ENCODE measurements at places on chromosomes 7 and 10.

DNA sequence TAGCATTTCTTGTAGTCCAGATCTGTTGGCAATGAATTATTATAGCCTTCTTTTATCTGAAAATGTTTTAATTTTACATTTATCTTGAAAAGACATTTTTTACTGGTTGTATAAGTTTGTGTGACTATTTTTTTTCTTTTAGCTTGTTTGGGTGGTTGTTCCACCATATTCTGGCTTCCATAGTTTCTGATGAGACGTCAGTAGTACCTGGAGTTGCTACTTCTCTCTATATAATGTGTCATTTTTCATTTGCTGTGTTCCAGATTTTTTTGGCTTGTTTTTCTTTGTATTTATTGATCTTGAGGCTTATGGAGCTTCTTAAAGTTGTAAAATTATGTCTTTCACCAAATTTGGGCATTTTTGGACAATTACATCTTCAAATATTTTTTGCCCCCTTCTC, 168.8 kb downstream of the DNAJB6 start:
- ATAC-seq = no peak

- ATAC-seq = no peak
Observed at GRCh38 chr7:97680622-97681021, 51.3 kb upstream of the TAC1 start.

GRCh38 chr7:47100817-47101435, 481.0 kb downstream of the TNS3 start:
- ATAC-seq = peak; percentile 94

GRCh38 chr10:1119501-1119900, 63.3 kb downstream of the WDR37 start:
- no peak for ATAC-seq

GRCh38 chr7:107958764-107959526, 44.0 kb downstream of the LAMB1 start:
- peak; percentile 36 for ATAC-seq

DNA sequence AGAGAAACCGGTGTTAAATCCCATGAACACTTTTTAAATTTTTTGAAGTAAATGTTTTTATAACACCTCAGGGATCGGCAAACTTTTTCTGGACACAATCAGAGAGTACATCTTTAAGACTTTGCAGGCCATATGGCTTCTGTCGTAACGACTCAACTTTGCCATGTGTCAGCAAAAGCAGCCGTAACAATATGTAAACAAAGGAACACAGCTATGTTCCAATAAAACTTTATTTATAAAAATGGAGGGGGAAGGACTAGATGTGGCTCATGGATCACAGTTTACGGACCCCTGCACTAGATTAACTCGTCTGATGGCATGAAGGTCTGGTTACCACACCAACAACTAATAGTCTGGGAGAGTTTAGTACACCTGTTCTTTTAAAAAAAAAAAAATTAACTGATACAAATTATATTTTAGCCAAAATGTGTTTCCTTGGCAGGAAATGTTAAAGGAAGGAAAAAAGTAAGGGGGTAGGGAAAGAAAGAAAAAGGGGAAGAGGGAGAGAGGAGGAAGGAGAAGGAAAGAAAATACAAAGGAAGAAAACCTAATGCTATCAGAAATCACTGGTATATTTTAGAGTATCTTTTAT, 50.2 kb downstream of the ABI1 start:
- ATAC-seq = no peak

- peak; percentile 75 for ATAC-seq
Observed at GRCh38 chr10:68871105-68871711, 29.9 kb upstream of the DDX50 start.

DNA sequence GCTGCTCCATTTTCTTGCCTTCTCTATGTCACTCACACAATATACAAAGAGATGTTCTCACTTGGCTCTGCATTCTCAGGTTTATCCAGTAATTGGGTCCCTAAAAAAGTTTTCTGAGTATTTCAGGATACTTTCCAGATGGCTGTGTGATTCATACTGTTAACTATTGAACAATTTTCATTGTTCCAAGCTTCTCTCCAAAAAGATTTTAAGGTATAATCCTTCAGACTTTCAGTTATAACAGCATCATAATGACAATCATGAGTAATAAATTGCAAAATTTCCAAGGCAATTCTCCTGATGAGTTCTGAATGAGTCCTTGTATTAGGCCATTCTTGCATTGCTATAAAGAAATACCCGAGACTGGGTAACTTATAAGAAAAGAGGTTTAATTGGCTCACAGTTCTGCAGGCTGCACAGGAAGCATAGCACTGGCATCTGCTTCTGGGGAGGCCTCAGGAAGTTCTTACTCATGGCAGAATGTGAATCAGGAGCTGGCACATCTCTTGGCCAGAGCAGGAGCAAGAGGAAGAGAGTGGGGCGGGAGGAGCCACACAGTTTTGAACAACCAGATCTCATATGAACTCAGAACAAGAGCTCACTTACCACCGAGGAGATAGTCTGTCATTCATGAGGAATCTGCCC, 148.1 kb downstream of the SLC16A9 start:
- ATAC-seq = peak; percentile 88

- no peak for ATAC-seq
Observed at GRCh38 chr10:95716466-95716865, 22.7 kb upstream of the TCTN3 start.

- peak; percentile 45 for ATAC-seq
Observed at GRCh38 chr7:33091641-33092191, 17.5 kb downstream of the RP9 start.

DNA sequence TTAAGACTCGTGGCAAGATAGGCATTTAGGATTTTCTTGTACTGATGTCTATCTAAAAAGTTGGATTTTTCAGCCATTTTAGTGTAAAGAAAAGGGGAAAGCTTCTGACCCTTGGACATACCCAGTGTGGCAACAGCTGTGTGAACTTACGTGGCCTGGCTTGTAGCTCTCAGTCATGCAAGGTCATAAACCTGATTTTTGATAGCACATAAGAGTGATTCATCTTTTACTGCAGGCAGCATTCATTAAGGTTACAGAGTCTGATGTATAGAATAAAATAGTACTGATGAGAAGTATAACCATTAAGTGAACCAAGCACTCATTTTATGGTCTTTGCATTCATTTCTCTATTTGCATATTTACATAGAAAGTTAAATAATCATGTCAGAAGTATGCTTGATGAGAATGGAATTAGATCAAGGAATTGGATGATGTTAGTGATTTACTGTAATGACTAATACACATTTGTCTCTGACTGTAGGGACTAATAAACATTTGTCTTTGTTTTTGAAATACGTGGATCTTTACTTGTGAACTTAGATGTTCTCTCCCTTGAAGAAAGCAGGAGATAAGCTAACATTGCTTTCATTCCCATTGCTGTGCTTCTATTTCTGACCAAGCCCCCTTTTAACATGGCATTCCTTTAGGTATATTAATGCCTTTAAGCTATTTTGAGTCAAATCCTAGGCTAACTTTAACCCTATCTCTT, 88.2 kb downstream of the GSDME start:
- peak; percentile 58 for ATAC-seq

GRCh38 chr10:99784016-99784726, 1.7 kb downstream of the ABCC2 start:
- ATAC-seq = peak; percentile 54

- no peak for ATAC-seq
Observed at GRCh38 chr10:102919246-102919959, 1.3 kb downstream of the CNNM2 start.

GRCh38 chr7:158861004-158861787, 4.8 kb downstream of the DYNC2I1 start:
- ATAC-seq = no peak

GRCh38 chr7:30869794-30870611, 41.6 kb upstream of the AQP1 start:
- peak; percentile 93 for ATAC-seq

- no peak for ATAC-seq
Observed at GRCh38 chr7:151818674-151819519, 58.0 kb downstream of the PRKAG2 start.

DNA sequence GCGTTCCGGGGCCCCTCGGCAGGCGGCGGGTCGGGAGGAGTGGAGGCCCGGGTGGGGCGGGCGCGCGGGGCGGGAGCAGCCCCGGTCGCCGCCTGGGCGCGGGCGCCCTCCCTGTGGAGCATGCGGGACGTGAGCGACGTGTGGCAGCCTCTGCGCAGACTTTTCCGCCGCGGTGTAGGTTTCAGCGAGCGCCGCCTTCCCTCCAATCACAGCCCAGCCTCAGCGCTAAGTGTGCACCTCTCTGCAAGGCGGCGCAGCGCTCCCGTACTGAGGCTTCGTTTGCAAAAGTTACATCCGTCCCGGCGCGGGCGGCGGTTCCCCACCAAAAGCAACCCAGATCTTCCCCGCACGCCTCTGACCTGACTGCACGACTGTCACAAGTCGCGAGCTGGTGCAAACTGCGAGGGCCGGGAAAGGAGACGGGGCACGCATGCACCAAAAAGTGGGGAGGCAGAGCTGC, 1.2 kb upstream of the PFKFB3 start:
- ATAC-seq = peak; percentile 57

DNA sequence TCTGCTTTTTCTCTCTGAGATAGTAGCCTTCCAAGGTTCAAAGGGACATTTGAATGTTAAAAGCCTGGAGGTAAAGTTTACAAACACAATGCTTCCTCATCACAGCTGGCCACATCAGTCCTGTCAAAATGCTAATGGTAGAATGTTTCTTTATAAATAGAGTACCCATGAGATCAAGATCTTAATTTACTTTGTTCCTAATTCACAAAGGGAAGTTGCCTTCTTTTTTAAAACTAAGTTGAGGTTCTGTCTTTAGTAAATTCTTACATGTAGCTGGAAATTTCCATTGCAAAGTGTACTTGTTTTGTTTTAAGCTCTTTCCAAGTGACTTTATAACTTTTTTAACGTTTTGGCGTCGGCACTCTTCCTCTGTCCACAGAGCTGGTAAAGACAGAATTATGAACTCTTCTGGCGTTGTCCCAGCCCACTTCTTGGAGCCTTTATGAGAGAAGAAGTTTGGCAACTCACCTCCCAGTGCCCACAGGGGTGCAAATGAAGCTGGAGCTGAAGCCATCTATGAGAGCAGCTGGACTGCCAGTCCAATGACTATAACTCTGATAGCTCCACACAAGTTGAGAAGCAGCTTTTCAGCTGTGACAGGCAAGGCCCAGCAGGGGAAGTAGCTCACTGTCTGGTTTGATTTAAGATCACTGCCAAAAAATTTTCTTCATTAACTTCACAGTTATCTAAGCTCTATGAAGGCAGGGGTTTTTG, 23.3 kb downstream of the FZD1 start:
- ATAC-seq = peak; percentile 43

GRCh38 chr10:99548041-99548530, 15.3 kb downstream of the NKX2-3 start:
- peak; percentile 88 for ATAC-seq

GRCh38 chr10:70565556-70566514, 36.7 kb downstream of the PRF1 start:
- no peak for ATAC-seq

DNA sequence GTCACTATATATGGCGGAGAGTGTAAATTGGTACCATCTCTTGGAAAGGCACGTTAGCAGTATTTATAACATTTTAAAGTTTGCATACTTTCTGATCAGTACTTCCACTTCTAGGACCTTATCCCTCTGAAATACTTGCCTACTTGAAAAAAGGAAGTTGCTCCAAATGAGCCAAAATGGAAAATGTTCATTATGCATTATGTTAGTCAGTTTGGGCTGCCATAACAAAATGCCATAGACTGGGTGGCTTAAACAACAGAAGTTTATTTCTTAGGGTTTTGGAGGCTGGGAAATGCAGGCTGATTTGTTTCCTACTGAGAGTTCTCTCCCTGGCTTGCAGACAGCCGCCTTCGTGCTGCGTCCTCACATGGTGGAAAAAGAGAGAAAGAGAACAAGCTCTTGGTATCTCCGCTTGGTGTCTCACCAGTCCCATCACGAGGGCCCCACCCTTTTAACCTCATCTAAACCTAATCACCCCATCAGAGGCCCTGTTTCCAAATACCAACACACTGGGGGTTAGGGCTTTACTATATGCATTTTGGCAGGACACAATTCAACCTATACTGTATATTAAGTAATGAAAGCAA, 6.9 kb downstream of the SNX10 start:
- no peak for ATAC-seq

DNA sequence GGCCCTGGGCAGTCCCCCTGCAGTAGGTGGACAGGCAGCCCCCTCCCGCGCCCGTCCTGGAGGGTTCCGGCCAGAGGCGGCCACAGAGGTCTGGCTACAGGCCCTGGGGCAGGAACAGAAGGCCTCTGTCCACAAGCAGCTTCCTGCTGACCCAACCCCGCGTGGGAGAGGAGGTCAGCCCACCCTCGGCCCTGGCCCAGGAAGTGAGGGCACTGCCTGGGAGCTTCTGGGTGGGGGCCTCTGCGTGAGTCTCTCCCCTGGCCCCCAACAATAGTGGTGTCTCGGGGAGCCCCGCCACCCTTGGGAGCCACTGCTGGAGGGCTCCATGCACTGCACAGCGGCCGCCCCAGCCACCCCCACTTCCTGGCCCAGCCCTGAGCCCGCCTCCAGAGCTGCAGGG, 4.7 kb downstream of the MICALL2 start:
- no peak for ATAC-seq

- ATAC-seq = no peak
Observed at GRCh38 chr7:128265156-128265905, 24.3 kb downstream of the LEP start.

DNA sequence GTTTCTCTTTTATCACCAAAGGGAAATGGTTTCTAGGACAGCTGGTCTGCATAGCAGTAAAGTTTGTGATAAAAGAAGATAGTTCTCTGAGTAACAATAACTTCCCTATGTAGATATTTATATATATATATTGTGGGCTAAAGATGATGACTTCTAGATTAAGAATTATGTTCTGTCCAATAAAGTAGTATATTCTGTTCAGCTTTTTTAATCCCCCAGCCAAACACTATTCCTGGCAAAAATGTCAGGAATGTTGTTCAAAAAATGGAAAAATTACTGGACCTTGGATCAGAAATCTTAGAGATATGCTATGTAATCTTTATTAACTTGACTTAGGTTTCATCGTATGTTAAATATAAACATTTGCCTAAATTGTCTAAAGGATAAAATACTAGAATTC, 136.3 kb upstream of the GNAI1 start:
- ATAC-seq = no peak

DNA sequence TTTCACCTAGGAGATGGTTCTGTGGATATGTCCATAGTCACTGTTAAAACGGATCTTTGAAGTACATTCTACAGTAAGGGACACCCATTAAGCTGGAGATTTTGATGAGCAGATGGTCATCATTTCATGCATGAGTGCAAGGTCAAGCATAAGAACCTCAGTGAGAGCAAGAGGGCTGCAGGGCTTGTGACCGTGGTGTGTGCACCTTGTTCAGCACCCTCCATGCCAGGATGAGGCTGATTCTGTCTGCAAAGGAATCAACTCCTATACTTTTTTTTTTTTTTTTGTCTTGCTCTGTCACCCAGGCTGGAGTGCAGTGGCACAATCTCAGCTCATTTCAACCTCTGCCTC, 17.6 kb downstream of the PDSS1 start:
- no peak for ATAC-seq

GRCh38 chr10:73876157-73876556, 1.8 kb upstream of the CAMK2G start:
- ATAC-seq = no peak

GRCh38 chr10:4396401-4397283, 429.4 kb upstream of the AKR1E2 start:
- ATAC-seq = no peak

All from SK-N-SH treated with all-trans-retinoic acid at 6 μM for 48 hours (cell line).